NCI-H1694 (cell line): ENCODE measurements at places on chromosomes 4 and X.

DNA sequence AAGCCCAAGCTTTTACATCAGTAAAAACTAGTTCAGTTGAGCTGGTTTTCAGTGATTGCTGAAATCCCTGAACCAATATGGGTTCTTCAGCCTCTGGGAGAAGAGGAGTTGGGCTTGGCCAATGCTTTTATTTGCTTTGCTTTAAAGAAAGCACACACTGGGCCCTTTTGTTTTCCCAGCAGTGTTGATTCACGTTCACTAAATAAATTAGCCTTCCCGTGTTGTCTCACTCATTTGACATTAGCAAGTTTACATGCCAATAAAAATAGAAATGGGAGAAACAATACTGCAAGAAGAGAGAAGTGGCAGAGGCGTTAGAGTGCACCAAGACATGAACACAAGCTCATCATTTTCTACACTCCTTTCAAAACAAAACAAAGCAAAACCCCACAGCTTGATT, 136.2 kb downstream of the SHROOM3 start:
- DNase-seq = no peak

DNA sequence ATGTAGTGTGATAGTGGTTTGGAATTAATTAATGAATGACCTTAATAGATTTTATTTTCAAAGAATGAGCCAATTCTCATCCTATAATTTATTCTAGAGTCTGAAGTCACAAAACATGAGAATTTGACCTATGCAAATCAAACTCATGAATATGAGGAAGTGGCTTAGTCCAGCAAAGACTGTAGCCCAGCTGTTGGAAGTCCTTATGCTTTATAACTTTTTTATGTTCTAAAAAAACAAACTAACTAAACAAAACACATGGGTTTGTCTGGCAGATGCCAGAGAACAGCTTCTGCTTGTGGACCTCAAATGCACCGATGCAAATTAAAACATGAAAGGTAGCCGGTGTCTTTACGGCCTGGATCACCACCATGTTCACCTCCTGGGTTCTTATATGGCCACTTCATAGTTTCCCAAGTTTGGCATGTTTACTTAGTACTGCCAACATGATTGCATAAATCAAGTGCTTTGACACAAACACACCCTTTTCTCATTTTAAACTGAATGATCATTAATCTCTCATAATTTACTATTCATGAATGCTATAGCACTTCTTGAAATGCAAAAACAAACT, 277.4 kb downstream of the PAPSS1 start:
- no peak for DNase-seq

DNA sequence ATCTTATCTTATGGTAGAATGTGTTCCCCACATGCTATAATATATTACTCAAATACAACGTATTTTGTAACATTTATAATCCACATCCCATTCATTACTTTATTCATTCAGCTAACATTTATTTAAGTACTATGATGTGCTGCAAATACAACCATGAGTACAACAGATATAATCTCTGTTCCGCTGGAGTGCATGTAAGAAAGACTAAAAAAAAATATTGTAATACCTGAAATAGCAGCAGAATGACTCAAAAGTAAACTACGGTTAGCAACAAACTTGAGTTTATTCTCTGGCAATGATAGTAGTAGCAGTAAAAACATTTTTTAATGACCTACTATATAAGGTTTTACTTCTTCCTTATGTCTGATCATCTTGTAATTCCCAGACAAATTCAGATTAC, 1776.3 kb downstream of the STIM2 start:
- no peak for DNase-seq

GRCh38 chrX:97524340-97524739, 640.6 kb downstream of the RPA4 start:
- no peak for DNase-seq

- no peak for DNase-seq
Measured at GRCh38 chr4:171954650-171955049, 141.4 kb downstream of the GALNTL6 start.

DNA sequence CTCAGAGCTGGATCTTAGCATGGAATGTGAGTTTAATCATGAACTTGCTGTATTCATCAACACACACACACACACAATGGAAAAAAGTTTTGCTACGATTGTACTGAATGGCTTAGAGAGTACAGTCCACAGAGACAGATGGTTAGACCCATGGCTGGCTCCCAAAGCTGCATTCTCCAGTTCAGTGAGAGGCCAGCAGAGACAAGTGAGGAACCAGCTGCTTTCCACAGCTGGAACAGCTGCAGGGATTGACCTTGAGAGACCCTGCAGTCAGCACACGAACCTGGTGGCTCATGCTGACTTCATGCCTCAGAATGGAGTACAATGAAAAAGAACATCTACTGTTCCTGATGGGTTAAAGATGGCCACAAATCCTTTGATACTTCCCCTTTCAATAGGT, 94.5 kb downstream of the DHX15 start:
- no peak for DNase-seq

- no peak for DNase-seq
Measured at GRCh38 chr4:11910812-11911211, 482.1 kb upstream of the HS3ST1 start.

DNA sequence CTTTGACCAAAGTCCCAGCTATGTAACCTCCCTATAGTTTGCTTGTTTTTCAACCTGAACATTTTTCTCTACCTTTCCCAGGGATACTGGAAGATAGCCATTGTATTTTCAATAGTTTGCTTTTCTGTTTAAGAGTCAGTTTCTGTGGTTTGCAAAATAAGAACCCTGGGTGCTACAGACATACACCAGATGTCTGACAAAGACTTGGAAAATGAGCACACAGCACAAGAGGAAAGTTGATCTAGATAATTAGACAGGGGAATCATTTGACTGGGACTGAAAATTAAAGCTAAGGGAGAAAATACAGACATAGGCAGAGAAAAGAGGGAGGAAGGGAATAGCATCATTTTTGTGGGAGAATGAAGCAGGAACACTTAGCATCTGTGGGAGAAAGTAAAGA, 218.3 kb upstream of the CNKSR2 start:
- DNase-seq = no peak

- no peak for DNase-seq
Measured at GRCh38 chr4:90299373-90299772, 172.2 kb downstream of the CCSER1 start.

DNA sequence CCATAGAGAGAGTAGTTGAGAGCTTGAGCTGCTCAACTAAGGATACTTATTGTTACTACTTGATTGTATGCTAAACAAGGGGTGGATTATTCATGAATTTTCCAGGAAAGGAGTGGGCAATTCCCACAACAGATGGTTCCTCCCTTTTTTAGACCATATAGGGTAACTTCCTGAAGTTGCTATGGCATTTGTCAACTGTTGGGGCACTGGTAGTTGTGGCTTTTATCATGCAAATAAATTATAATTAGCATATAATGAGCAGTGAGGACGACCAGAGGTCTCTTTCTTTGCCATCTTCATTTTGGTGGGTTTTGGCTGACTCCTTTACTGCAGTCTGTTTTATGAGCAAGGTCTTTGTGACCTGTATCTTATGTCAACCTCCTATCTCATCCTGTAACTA, 1403.5 kb upstream of the PABPC4L start:
- DNase-seq = no peak

- peak; percentile 59 for DNase-seq
Measured at GRCh38 chr4:183471946-183472708, 27.7 kb downstream of the CDKN2AIP start.

- no peak for DNase-seq
Measured at GRCh38 chrX:1491851-1492349, 39.2 kb upstream of the ASMTL start.

GRCh38 chr4:84151574-84151973, 347.5 kb downstream of the NKX6-1 start:
- DNase-seq = peak; percentile 52

DNA sequence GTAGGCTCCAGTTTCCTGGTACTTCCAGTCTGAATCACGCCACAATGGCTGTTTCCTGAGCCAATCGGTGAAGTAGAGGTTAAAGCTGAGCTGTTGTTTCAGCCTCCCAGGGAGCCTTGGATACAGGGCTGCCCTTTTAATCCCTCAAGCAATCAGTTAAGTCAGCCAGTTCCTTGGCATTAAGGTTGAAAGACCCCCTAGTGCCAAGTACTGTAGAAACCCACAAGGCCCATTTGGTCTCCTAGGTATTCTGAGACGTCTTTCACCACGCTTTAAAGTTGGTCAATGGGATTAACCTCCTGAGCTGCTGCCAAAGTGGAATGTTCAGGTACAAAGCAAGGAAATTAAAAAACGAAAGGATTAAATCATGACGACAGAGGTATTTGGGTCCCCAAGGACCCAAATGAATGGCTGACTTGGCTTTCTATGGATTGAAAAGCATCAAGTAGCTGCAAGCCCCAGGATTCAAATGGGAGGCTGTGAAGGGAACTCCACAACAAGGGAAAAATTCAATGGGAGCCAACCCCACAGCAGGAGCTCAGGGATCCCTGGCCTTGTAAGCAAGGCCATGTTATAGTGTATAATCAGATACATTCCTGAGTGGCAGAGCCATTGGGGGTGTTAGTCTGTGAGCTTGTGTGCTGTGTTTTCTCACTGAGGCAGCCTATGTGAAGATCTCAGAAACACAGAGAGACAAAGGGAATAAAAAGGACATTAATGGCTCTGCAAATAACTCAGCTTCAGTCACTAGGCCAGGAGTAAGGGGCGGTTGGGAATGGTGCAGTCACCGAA, 86.0 kb downstream of the ATG4A start:
- DNase-seq = no peak

DNA sequence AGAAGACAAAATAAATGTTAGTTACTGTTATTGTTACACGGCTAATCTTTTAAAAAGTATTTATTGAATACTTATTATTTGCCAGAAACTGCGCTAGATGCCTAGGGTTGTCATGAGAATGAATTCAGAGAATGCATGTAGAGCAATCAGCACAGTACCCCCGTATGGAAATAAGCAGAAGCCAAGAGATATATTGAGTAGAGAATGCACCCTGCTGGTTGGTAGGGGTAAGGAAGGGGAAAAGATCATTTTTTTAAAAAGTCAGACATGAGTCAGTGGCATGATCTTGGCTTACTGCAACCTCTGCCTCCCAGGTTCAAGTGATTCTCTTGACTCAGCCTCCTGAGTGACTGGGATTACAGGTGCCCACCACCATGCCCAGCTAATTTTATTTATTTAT, 13.1 kb upstream of the DRP2 start:
- DNase-seq = peak; percentile 49

- DNase-seq = no peak
Measured at GRCh38 chr4:79603681-79604080, 195.7 kb upstream of the GK2 start.

DNA sequence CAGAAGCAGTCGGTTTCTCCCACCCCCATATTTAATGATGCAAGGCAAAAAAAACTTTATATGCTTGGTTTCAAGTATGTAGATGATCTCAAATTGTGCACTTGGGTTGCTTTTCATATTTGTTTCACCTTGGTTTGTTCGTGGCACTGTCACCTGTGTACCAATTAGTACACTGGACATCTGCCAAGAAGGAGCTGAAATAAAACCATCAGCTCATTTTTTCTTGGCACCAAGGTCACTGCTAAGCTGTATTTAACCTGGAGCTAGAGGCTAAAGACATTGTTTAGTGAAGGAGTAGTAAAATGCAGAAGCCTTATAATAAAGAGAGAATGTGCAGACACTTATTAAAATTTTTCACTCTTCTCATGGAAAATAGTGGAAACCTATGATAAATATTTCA, 430.8 kb downstream of the ARHGAP24 start:
- no peak for DNase-seq

GRCh38 chr4:114149-114548, 10.2 kb upstream of the ZNF718 start:
- DNase-seq = no peak

DNA sequence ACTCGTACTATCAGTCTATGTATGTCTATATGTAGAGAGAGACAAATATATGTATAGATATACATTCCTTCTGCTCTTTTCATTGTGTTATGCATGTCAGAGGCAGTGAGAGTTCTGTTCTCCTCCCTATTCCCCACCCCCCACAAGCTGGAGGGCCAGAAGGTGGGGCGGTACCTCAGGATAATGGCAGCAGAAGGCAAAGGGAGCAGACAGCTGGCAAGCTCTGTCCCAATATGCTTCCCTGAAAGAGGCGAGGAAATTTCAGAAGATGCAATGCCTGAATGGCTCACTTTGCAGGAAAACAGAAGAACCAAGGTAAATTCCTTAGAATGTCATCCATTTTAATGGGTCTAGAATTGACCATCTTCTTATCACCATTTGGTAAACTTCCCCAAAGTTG, 114.4 kb downstream of the NAA11 start:
- peak; percentile 73 for DNase-seq

- no peak for DNase-seq
Measured at GRCh38 chr4:62952366-62952765, 1456.9 kb downstream of the TECRL start.

DNA sequence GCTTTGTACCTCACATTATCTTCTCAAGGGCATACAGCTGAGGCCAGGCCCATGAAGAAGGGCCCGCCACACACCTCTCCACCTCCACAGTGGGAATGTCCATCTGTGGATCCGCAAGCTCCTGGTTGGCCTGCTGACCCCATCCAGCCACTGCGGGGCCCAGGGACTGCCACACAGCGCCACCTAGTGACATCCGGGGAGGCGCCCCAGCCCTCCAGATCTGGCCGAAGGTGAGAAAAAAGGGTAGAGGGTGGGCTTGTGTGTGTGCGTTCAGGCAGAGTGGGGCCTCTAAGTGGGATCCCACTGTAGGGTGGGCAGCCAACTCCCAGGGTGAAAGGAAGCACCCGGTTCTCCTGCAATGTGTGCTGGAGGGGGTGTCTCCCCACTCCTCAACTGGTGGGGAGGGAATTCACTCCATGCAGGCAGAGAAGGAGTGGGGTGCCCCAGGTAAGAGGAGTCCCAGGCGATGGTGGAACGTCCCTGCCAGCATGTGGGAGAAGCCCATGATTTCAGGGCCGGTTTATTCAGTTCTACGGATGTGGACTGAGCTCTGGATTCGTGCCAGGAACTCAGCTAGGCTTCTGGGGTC, 117.3 kb downstream of the ENPP6 start:
- DNase-seq = no peak

- DNase-seq = no peak
Measured at GRCh38 chrX:153906126-153906917, 1.8 kb downstream of the AVPR2 start.

GRCh38 chr4:88284439-88285234, at the start of gene PPM1K:
TSS of gene PPM1K (minus strand) at chr4:88284561. CDS start at chr4:88278583, 5,978 bp downstream.
- DNase-seq = peak; percentile 63

GRCh38 chr4:102825261-102826091, 1.9 kb downstream of the UBE2D3 start:
- DNase-seq = peak; percentile 10

DNA sequence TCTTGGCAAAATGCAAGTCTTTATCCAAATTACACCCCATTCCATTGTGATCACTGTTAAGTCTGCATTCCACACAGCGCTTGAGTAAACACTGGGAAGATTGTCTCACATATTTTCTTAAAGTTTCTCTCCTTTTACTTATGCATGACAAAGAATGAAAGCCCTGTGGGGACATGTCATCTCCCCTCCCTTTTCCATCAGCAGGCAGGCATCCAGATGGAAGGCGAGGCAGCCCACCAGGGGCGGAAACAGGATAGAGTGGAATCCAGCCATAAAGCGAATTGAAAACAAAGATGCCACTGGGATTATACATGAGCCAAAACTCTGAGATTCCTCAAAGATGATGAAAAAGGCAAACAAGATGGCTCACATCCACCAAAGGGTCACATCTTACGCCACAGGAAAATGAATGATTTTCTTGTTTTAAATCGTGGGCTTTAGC, 78.2 kb downstream of the AFAP1 start:
- DNase-seq = no peak
